ENCODE measurements at places on chromosomes 3 and 15.
A peak's percentile ranks its signal among the peaks of the same experiment; 100 is the strongest.

DNA sequence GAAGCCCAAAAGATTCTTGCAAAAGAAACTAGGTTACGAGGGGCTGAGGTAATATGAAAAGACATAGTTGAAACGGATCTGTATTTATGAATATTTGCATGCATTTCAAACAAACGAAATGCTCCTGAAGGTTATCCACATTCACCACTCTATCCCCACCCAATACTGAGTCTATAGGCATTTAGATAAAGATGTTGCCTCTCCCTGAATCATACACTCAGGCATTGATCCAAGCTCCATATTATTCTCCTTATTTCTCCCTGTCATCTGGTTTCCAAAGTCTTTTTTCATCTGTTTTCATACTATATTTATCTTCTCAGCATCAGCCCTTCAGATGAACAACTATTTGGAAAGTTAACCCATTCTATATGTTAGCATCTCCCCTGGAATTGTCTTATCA is 492.5 kb upstream of the TGFBR2 start:
- DNase-seq: no peak

DNA sequence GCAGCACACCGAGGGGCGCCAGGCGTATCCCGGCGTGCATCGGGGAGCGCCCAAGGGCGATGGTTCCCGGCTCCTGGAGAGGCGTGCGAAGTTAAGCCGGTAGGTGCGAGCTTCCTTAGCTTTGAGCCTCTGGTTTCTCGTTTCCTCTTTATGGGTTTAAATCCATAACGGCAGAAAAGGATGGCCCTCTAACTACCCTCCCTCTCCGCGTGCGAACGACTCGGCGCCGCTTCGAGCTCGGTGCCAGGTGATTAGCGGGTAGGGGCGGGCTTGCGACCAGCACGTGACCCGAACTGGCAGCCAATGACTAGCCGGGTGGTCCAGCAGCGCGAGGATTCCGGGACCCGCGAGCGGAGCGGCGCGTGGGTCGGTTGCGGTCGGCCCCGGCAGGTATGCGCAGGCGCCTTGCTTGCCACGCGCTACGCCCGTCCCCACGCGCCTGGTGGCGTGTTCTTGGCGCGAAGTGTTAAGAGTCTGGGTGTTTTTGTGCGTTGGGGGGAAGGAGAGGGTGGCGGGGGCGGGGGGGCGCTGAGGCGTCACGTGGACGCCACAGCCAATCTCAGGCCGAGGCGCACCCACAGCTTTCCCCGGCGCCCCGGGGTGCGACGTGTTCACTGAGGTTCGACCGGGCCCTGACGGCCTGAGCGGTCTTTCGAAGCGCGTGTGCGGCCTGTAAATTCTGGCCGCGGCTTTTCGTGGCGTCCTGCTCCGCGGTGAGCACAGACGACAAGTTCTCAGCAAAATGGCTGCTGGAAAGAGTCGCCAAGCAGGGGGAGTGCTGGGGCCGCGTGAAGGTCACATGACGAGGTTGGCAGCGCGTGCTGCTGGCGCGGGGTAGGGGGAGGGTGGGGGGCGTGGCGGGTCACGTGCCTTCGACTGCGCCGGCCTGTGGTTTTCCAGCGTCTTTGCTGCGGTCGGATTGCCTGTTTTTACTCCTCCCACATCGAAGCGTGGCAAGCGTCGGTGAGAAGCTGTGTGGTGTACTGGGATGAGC is 38.7 kb upstream of the MGA start:
- peak; percentile 68 for DNase-seq

DNA sequence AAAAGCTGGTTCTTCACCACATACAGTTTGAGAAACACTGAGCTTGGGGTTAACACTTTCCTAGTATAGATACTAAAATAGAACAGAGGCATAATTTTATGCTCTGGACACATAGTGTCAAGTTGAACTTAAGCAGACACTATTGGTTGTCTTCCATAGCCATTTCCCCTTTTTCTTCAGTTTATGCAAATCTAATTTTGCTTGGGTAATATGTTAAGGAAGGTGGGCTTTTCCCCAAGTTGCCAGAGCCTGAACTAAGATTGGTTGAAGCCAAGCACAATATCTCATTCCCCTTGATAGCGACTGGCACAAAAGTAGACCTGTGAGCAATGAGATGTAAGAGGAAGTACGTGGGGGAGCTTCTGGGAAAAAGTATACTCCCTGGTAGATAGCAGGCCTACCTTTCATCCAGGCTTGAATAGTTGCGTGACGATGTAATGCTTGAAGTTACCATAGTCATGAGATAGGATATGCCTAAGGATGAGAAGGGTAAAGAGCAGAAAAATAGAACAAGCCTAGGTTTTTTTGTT is 4.5 kb upstream of the POPDC2 start:
- peak; percentile 38 for DNase-seq

DNA sequence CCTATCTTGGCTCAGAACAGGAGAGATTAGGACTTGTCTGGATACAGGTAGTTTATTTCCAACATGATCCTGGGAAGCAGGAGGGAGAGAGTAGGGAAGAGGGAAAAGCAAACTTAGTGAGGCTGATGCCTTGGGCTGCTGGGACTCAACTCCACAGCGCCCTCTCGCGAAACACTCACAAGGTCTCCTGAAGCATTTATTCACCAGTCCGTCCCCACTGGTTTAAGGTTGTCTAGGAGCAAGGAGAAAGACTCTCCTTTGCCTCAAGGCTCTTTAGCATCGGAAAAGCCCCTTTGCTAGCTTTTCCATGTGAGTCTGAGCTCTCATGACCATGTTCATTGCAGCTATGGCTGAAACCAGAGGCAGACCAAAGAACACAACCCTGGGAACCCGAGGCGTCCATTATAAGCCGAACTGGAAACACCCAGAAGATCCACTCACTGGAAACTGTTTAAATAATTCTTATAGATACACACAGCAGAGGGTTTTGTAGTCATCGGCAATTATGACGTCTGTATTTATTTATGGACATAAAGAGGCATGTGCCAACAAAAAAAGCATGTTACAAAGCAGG is 244.5 kb downstream of the CD47 start:
- DNase-seq: peak; percentile 50

DNA sequence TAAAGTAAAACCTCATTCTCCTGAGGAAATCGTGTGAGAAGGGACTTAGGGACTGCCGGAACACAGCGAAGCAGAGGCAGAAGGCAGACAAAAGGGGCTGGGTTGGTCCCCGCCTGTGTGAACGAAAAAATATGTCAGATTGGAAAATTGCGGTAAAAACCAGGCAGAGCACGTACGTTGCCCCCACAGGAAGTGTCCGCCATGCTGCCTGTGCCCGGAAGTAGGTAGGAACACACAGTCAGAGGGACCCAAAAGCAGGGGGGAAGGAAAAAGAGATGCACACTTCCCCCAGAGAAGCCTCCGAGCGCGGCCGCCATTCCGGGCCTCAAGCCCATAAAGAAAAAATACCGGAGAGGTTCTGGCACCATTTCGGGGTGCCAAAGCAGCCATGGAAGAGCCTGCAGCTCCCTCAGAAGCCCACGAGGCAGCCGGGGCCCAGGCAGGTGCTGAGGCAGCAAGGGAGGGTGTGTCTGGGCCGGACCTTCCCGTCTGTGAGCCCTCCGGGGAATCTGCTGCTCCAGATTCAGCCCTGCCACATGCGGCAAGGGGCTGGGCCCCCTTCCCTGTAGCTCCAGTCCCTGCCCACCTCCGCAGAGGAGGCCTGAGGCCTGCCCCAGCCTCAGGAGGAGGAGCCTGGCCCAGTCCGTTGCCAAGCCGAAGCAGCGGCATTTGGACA is at the start of gene MKRN3:
Gene MKRN3, plus strand, starts transcription at position 280 of the 676 bp plus-strand sequence. Its CDS starts 109 bp downstream, at position 389.
- no peak for DNase-seq

DNA sequence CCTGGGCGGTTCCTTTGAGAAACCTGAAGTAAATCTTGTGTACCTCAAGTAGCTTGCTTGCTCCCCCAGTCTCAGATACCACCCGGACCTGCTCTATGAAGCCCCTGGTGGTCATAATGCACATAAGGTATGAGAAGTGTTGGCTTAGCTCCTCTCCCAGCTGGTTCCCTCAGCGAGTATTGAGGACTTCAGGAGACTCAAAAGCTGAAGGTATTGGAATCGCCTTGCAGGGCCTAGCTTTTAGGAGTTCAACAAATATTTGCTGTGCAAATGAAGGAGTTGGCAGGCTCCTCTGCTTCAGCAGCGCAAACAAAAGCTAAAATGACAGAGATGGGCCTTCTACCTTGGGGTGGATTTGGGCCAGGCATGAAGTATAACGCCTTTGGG is 1.7 kb downstream of the CMTM8 start:
- DNase-seq: peak; percentile 26

DNA sequence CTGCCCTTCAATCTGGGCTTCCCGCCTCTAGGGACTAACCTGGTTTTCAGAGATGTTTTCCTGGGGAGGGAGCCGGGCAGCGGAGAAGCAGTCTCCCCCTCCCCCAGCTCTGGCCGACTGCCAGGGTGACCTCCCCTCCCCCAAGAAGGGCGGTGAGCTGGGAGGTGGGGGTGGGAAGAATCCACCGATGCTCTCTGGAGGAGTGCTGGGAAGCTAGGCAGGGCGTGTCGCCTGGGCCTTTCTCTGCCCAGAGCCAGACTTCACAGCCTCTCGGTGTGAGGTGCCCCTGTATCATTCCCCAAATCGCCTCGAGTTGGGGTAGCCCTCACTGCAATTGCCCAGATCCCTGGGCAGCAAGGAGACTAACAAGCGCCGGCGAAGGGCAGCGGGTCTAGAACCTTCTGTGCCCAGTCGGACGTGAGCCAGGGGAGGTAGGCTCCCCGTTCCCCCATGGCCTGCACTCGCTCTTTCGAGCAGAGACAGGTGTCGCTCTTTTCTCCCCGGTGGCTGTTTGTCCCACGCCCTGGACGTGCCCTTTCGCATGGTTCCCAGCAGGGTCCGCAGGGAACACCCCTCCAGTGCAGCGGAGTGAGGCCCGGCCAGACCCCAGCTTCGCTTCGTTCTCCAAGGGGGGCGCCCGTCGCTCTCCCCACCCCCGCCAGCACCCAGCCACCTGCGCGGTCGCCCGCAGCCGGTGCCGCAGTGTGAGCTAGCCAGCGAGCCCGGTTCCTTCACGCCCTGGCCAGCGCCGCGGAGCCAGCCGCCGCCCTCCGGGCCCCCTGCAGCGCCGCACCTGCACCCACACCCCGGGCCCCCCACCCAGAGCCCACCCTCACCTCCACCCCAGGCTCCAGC is 1.1 kb downstream of the RAB6B start:
- DNase-seq: no peak

DNA sequence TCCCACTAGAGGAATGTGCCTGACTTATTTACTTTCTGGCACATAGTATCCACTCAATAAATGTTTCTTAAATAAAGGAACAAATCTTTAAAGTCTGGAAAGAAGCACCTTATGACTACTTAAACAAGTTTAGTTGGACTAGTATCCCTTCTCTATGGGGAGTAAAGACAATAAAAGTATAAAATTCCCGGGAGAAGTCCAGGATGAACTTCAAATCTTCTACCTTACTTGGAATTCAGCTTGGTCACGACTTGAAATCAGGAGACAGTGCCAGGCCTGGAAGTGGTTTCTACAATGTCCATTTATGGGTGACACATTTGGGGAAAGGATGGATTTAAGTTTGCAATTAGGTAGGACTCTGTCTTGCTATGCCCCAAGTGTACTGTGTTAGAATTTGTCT is 196.5 kb downstream of the NR1D2 start:
- no peak for DNase-seq

- no peak for DNase-seq
These were observed 23.3 kb upstream of the TMEM158 start for GRCh38 chr3:45249391-45249790.

GRCh38 chr3:192831801-192832347 is 85.8 kb downstream of the MB21D2 start:
- no peak for DNase-seq

DNA sequence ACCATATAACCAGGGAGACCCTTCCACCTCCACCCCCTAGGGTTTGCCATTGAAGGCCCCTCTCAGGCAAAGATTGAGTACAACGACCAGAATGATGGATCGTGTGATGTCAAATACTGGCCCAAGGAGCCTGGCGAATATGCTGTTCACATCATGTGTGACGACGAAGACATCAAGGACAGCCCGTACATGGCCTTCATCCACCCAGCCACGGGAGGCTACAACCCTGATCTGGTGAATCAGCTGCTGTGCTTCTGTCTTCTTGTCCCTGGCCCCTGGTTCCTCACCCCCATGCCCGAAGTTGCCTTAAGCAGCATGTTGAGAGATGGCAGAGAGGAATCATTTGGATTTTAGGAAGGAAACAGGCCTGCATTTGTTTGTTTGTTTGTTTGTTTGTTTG is 98.4 kb downstream of the FLNB start:
- DNase-seq: no peak

DNA sequence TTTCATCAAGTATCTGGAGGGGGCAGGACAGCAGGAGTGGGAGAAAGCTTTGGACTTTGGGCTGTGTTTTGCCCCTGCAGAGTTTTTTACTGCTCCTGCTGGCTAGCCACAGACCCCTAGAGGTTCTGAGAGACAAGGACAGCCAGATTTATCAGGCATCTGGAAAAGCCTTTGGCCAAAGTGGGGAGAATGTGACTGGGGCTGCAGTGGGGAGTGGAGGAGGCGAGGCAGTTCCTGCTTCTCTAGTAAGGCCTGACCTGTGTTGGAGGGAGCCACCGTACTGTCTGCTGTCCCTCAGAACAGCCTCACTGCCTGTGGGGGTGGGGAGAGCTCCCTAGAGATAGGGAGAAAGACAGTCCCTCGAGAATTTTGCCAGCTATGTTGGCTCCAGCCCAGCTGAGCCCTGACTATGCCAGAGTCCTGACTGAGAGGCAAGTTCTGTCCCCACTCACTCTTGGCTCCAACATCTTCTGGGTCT is 2.2 kb downstream of the ALPK3 start:
- DNase-seq: no peak

DNA sequence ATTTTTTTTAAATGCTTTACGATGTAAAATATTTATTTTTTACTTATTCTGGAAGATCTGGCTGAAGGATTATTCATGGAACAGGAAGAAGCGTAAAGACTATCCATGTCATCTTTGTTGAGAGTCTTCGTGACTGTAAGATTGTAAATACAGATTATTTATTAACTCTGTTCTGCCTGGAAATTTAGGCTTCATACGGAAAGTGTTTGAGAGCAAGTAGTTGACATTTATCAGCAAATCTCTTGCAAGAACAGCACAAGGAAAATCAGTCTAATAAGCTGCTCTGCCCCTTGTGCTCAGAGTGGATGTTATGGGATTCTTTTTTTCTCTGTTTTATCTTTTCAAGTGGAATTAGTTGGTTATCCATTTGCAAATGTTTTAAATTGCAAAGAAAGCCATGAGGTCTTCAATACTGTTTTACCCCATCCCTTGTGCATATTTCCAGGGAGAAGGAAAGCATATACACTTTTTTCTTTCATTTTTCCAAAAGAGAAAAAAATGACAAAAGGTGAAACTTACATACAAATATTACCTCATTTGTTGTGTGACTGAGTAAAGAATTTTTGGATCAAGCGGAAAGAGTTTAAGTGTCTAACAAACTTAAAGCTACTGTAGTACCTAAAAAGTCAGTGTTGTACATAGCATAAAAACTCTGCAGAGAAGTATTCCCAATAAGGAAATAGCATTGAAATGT is 15.6 kb downstream of the THBS1 start:
- no peak for DNase-seq

DNA sequence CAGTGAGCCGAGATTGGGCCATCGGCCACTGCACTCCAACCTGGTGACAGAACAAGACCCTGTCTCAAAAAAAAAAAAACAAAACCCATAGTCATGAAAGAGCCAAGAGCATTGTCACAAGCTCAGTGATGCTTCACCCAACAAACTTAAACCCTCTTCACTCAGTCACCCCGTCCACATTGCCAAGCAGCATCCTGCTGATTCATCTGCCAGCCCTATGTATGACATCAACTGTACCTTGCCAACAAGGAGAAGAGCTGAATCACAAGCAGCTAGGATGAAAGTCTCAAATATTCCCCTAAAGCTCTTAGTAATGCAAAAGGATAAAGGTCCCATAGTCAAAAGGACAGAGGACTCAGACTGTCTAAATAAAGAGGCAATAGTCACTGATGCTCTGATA is 90.0 kb downstream of the ANO10 start:
- DNase-seq: no peak

- peak; percentile 32 for DNase-seq
These were observed 255.6 kb downstream of the ZNF621 start for GRCh38 chr3:40780291-40780924.

Measured in suppressor macrophage (primary cell).